ENCODE measurements at places on chromosomes 13 and 19.

DNA sequence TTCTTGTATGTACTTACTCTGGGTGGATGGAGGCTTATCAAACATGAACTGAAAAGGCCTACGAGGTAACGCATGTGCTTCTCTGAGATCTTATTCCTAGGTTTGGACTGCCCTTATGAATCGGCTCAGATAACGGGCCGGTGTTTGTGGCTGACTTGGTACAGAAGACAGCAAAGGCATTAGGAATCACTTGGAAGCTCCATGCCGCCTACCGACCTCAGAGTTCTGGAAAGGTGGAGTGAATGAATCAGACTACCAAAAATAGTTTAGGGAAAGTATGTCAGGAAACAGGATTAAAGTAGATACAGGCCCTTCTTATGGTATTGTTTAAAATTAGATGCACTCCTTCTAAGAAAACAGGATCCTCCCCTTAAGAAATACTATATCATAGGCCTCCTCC, 172.4 kb upstream of the PCDH9 start:
- DNase-seq = no peak

- no peak for DNase-seq
These were observed 34.2 kb downstream of the MBD3L1 start for GRCh38 chr19:8866344-8866743.

GRCh38 chr19:46269101-46269500, 27.7 kb upstream of the HIF3A start:
- no peak for DNase-seq

DNA sequence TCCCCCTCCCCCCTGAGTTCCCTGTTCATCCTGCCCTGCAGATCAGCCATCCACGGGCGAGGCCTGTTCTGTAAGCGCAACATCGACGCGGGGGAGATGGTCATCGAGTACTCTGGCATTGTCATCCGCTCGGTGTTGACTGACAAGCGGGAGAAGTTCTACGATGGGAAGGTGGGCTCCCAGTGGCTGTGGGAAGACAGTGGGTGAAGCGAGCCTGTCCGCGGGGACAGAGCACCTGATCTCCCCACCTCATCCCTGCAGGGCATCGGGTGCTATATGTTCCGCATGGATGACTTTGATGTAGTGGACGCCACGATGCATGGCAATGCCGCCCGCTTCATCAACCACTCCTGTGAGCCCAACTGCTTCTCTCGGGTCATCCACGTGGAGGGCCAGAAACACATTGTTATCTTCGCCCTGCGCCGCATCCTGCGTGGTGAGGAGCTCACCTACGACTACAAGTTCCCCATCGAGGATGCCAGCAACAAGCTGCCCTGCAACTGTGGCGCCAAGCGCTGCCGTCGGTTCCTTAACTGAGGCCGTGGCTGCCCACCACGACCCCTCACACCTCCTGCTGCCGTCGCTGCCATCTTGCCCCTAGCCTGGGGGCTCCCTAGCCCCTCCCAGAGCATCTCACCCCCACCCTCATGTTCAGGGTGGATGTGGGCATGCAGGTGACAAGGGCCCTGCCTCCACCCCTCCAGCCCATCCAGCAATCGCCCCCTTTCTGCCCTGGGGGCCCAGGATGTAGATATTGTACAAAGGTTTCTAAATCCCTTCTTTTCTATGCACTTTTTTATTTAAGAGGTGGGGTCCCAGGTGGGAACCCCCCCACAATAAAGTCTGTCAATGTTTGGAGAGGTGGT, 4.0 kb downstream of the IGFLR1 start:
- no peak for DNase-seq

DNA sequence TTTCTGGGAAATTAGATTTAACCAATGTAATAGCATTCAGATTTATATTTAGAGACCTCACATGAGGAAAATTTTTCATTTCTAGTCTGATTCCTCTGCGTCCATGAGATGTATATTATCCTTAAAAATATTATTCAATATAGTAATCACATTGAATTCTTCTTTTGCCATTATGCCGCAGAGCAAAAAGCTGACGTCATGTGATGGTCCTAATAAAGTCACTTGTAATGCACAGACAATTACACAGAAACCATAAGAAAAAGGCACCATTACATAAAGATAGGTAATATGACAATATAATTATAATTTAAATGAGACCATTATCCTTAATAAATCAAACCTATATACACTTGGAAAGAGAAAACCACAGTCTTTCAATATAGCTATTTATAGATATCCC, 1021.5 kb downstream of the PCDH9 start:
- DNase-seq = no peak

GRCh38 chr19:18634612-18635297, 2.1 kb upstream of the KLHL26 start:
- DNase-seq = no peak
